Stimulated activated CD4-positive, alpha-beta T cell treated with anti-CD3 and anti-CD28 coated beads, Interleukin-4, amount 100 ng/mL, for 48 hours (primary cell): ENCODE measurements at places on chromosomes 1 and 21.

- no peak for DNase-seq
Observed at GRCh38 chr1:212689758-212690529, 9.7 kb downstream of the BATF3 start.

DNA sequence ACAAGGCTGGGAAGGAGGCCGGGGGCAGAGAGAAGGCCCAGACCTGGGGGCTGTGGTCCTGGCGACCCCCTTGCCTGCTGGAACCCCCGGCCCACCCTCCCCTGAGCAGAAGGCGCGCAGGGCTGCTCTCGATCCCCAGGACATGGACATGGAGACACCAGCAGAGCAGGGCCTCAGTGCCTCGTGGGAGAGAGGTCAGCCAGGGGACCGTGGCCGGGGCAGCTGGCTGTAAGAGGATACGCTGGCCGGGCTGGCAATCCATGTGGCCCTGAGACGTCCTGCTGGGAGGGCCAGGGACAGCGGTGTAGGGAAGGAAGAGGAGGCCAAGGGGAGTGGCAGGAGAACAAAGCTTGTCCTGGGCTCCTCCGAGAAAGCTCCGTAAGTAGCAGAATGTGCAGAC, 132.2 kb downstream of the CASZ1 start:
- no peak for DNase-seq

DNA sequence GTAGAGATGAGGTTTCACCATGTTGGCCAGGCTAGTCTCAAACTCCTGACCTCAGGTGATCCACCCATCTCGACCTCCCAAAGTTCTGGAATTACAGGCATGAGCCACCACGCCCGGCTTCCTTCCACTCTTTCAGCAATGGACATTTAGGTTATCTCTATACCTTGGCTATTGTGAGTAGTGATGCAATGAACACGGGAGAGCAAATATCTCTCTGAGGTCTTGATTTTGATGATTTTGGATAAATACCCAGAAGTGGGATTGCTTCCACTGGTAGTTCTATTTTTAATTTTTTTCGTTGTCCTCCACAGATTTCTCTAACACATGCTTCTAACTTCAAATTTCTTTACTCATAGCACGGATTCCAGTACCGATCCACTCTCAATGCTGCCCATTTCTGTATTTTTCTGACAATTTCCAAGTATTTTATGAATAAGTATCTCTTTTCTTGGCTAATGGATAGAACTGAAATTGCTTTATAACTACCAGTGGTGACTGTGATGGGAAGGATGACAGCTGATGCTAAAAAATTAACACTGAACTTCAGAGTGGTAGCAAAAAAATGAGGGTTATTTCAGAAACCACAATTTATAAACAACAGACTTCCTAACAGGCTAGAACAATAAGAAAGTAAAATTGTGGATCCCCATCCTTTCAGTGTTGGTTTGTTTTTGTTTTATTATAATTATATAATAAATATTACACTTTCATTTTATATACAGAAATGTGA, 327.5 kb upstream of the RUNX1 start:
- DNase-seq, result no peak

DNA sequence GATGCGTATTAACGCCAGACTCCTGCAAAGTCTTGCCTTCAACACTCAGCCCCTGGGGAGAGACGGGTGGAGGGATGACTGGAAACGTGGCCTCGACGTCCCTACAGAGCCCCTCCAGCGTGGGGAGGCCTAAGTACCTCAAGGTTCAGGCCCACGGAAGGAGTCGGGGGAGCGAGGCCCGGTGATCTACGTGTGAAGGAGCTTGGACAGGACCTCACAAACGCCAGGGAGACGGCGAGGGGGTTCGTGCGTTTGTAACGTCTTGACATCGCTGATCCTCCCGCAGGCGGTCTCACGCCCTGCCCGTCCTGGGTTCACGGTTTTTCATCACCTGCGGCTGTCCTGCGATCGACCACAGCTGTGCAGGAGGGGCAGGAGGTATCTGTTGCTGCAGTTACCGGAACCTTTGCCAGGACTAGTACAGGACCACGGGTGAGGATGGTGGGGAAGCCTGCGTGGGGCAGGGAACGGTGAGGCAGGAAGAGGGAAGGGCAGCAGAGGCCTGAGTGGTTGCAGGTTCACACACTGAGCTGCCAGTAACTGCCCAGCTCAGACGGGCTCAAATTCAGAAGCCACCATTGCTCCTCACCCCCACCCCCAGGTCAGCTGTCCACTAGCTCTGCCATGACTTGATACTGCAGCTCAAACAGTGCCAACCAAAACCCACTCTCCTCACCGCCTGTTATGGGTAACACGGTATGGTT, 889 bp upstream of the CCNL2 start:
- DNase-seq, result no peak

DNA sequence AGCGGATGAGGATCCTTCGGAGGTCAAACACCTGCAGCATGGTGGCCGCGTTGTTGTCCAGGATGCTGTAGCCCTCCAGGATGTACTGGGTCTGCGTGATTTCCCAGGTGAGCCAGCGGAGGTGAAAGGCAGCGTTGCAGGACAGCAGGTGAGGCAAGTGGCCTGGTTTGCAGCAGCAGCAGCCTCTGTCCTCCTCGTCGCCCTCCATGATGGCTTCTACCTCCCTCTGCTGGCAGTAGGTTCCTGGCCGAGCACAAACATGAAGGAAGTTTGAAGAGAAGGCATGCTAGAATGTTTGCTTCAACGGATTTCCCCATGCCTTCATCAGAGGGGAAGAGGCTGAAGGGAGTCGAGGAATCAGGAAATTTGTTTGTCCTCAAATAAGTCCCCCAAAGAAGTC, 74.7 kb downstream of the NTPCR start:
- DNase-seq, result no peak

DNA sequence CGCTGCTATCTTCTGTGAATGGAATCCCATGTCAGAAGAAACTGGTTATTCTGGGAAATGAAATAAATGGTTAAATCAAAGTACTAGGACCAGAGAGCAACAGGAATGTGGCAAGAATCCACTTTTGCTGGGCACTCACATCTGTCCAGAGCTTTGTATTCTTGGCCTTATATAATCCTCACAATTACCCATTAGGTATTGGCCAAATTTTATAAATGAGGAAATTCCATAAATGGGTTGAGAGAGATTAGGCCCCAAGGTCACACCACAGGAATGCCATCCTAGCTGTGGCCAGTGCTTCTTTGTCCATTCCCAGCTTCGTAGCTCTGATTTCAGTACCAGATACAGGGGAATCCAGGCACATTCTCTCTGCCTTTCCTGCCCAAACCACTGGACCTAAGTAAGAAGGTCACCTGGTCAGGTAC, 76.1 kb upstream of the HOOK1 start:
- DNase-seq, result no peak

GRCh38 chr21:43767984-43768867, 7.9 kb downstream of the CSTB start:
- no peak for DNase-seq

DNA sequence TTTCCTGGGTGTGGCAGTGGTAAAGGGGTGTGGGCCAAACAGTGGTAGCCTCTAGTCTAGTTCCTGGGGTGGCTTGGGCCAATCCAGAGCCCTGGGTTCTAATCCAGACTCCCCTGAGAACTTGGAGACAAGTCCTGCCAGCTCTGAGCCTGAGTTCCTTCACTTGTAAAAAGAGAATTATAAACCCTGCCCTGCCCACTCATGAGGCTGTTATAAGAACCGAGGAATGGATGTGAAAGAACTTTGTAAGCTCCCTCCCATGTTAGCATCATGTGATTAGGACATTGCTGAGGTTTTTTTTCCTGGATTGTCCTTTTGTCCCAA, 131.0 kb downstream of the RRAGC start:
- no peak for DNase-seq

DNA sequence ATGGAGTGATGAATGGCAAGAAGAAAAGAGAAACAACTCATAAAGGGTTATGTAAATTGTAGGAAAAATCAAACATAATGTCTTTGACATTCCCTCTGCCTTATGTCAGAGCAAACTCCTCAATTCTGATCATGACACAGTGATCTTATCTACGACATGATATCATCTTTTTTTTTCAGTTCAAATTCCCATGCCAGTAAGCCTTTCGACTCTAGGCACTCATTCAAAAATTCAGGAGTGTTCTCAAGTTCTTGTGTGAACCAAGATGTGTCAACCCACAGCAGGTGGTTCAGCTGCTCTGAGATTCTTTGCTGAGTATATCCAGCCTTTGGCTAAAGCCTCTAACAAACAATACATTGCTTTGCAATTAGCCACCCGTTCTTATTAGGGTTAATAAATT, 97.1 kb upstream of the ESRRG start:
- no peak for DNase-seq

DNA sequence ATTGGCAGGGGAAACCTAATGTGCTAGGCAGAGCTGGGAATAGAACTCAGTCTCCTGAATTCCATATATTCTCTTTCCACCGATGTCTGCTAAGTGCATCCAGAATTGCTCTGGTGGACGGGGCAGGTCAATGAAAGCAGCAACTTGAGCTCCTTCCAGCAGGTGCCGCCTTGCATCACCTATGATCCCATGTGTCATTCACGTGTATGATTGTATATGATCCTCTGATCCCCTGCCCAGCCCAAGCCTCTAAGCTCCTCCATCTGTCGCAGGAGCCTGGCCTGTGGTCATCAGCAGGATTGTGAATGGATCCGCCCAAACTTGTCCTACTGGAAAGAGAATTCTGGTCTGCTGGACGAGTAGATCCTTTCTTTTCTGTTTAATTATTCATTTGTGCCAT, 13.1 kb downstream of the ACTA1 start:
- no peak for DNase-seq

- no peak for DNase-seq
Observed at GRCh38 chr1:44072821-44073220, 41.6 kb upstream of the SLC6A9 start.

GRCh38 chr1:15605398-15606383, 11.6 kb upstream of the DDI2 start:
- no peak for DNase-seq

- DNase-seq, result no peak
Observed at GRCh38 chr1:112594208-112594876, 24.6 kb downstream of the ST7L start.

DNA sequence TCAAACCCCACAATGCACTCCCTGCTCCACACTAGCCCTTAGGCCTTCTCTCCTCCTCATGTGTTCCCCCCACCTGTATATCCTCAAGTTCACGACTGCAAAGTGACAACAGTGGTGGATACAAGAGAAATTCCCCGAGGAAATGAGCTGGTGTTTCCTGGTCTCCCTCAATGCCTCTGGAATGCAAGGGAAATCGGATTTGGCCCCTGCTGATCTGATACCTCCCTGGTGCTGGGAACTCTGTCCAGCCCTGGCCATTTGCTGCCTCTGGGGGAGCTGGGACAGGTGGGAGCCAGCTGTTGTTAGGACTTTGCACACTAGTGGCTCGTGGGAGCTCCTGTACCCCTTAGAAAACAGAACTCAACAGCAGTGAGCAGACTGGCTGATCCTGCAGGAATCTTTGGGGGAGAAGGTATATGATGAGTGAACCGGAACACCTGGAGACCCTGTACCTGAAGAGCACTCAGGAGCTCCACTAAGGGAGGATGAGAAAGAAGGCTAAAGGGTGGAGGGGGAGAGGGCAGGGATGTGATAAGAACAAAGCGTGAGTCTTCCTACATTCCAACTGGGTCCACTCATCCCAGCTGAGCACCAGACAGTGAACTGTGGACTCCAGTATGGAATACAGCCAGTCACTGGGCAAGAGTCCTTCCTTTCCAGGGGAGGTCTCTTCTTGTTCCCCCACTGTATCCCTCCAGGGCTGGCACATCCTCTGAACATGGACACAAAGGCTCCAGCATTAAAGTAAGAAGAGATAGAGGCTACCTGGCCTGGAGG, 69.3 kb downstream of the PLXNA2 start:
- no peak for DNase-seq

GRCh38 chr1:78447086-78447485, 43.7 kb upstream of the PTGFR start:
- no peak for DNase-seq

DNA sequence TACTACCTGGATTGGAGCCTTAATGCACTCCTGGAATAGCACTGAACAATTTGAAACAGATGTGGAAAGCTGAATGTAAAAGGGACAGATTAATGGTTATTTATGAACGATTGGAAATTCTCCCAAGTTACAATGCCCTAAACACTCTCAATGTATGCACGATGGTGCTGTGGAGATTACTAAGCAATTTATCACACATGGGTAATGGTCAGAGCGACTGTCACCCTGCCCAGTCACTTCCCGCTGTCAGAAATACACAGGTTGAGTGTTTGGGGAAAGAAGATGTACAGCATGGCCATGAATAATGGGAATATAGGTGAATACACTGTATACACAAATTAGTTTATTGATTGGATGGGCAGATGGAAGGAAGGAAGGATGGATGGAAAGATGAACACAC, 342.4 kb downstream of the VAV3 start:
- DNase-seq, result no peak

DNA sequence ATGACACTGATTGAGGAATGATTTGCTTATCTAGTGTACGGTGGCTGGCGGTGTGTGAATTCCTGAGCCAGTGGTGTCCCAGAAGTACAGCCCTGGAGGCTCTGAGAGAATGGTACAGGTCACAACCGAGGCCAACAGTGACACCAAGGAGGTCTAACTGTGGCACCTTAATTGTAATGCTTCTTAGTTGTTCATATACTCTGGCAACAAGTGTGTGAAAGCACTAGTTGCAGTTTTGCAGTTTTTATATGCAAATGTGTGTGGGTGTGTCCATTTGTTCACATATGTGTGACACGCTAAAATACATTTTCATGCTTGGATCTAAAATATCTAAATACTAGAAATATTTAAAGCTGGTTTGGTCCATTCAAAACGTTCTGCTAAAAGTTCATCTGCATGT, 185.3 kb upstream of the FMN2 start:
- DNase-seq, result no peak

- DNase-seq, result no peak
Observed at GRCh38 chr1:40978886-40979240, 633 bp upstream of the CTPS1 start.

DNA sequence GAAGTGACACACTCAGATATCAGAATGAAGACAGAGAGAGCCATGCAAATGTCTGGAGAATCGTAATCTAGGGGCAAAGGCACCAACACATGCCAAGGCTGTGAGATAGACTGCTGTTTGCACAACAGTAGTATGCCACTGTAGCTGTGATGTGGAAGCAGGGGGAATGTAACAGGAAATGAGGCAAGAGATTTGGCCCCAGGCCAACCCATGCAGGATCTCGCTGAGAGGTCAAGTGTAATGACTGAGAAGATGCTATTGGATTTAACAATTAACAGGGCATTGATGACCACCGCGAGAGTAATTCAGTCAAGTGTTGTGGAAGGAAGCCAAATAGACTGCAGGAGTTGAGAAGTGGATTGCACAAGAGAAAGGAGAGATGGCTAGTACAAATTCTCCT, 107.3 kb upstream of the ST6GALNAC5 start:
- no peak for DNase-seq

DNA sequence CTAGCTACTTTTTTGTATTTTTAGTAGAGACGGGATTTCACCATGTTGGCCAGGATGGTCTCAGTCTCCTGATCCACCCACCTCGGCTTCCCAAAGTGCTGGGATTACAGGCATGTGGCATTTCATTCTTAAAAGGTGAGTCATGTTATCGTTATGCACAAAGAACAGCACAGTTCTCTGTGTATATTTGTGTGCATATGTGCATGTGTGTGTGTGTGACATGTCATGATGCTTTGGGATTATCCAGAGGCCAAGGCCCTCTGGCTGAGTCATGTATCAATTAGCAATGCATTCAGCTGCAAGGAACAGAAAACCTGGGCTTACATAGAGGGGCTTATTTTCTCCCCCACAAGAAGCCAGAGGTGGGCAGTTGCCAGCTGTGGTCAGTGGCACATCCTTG, 301.7 kb upstream of the KAZN start:
- DNase-seq, result no peak
